Activated CD4-positive, alpha-beta T cell treated with anti-CD3 and anti-CD28 coated beads, Interleukin-2, amount 10 ng/mL, durations not matched to agents 7 days and 5 days (primary cell): ENCODE measurements at places on chromosomes 4 and X. TPM values are rescaled to one million over a fixed set of nuclear protein-coding genes. Genes with fewer than 3 reads are reported as not detected.

DNA sequence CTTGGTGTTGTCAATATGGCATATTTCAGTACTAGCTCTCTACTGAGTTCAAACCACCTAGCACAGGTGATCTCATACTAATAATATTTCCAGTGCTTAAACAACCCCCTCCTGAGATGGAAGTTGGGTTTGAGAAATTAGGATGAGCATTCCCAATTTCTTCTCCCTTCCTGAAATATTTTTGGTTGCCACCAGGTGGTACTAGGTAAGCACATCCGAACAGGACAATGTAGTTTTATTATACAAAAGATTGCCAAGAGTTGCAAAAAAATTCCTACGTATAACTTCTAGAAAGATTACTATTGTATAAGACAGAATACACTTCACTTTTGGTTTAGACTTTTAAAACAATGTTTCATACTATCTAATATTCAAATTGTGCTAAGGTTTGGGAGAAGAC lies 484.5 kb downstream of the PACRGL start:
- no peaks in the 10 kb centered on the region for H3K27me3 ChIP-seq
- no peak for DNase-seq
- H3K4me3 ChIP-seq, result no peak overlapping the region
- no peaks in the 10 kb centered on the region for H3K4me1 ChIP-seq
- no peaks in the 10 kb centered on the region for H3K36me3 ChIP-seq

- no peak overlapping the region for H3K27ac ChIP-seq
- no peak overlapping the region for H3K4me3 ChIP-seq
- DNase-seq, result no peak
- no peaks in the 10 kb centered on the region for H3K36me3 ChIP-seq
- peaks cover 16% of the 10 kb centered on the region for H3K27me3 ChIP-seq
Measured at GRCh38 chrX:100417681-100418080, 7.6 kb upstream of the PCDH19 start.

DNA sequence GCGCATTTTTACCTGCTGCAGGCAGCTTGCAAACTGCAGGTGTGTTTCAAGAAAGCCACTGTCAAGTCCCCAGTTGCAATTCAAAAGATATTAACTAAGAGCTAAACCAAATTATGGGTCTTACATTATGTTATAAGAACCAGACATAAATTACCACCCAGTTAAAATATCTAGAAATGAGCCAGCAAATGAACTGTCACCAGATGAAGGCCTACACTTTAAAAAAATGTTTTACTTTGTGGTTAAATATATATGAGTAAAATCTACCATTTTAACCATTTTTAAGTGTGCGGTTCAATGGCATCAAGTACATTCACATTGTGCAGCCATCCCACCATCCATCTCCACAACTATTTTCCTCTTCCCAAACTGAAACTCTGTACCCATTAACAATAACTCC lies 32.0 kb upstream of the TMEM131L start:
- no peak for DNase-seq
- peaks cover 4% of the 10 kb centered on the region for H3K36me3 ChIP-seq
- peaks cover 71% of the 10 kb centered on the region for H3K4me1 ChIP-seq

DNA sequence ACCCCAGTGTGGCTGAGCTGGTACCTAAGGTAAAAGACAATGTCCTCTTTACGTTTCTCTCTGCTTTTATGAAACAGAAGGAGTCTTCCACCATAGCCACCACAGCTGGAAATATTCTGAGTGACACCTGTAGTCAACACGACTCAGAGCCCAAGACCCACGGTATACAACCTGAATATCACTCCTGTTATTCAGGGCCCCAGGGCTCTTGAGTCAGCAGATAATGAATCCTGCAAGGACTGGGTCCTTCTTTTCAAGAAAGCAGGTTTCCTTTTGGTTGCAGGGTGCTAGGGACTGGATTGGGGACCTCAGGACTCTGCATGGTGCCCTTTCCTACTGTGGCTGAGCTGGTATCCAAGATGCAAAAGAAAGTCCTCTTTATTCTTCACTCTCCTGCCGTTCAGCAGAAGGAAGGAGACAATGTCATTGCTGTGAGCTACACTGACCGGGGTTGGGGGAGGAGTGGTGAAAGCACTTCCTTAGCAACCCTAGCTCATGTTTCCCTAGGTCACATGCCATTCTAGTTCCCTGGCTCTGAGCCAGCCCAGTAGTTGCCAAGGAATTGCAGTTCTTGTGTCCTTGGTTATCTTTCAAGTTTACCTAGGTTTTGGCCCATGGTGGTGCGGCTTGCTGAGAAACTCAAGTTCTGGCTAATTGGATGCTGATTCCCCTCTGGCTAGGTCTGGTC lies 23.7 kb upstream of the UNC5C start:
- no peaks in the 10 kb centered on the region for H3K36me3 ChIP-seq
- H3K27me3 ChIP-seq, result peaks cover 6% of the 10 kb centered on the region
- H3K27ac ChIP-seq, result no peak overlapping the region
- no peak overlapping the region for H3K4me3 ChIP-seq
- H3K4me1 ChIP-seq, result no peaks in the 10 kb centered on the region

GRCh38 chr4:72987741-72988729 lies 81.5 kb downstream of the COX18 start:
- H3K27me3 ChIP-seq, result peaks cover 9% of the 10 kb centered on the region
- H3K4me1 ChIP-seq, result no peaks in the 10 kb centered on the region
- DNase-seq, result no peak
- no peak overlapping the region for H3K27ac ChIP-seq

DNA sequence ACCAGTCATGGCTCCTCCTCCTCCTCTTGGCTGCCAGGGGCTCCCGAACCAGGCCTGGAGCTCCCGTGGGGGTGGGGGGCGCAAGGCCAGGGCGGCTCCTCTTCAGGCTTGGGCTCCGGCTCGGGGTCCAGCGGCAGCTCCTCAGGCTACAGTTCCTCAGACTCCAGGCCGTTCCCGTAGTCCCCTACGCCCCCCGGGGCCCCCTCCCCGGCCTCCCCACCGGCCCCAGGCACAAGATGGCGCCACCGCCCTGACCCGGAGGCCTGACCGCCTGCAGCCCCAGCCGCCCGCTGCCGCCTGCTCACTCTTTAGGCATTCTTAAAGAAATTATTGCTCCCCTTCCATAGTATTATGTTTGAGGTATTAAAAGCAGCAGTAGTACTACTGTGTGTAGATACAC lies 54.5 kb downstream of the TAF1 start:
- no peak overlapping the region for H3K4me3 ChIP-seq
- DNase-seq, result no peak

RTL5 gene
- total RNA-seq, result 0.07 TPM

TRIML2 gene
- total RNA-seq, result not detected

DNA sequence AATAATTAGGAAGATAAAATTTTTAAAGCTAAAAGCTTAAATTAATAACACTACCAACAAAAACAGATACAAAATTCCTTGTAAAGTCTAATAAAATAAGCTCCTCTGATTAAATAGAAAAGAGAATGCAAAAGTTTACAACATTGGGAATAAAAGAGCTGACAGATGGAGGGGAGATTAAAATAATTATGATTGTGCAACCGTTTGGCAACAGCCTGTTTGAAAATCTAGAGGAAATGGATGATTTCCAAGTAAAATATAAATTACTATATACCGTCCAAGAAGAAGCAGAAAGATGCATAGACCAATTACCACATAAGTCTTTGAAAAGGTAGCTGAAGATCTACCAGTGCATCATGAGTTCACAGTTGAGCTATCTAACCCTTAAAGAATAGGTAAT lies 46.4 kb upstream of the VBP1 start:
- no peak overlapping the region for H3K27ac ChIP-seq
- no peaks in the 10 kb centered on the region for H3K36me3 ChIP-seq
- H3K27me3 ChIP-seq, result no peaks in the 10 kb centered on the region
- DNase-seq, result no peak
- H3K4me1 ChIP-seq, result no peaks in the 10 kb centered on the region

GRCh38 chr4:158170691-158171561 lies 1.9 kb downstream of the GASK1B start:
- no peaks in the 10 kb centered on the region for H3K4me1 ChIP-seq
- no peaks in the 10 kb centered on the region for H3K36me3 ChIP-seq
- H3K27me3 ChIP-seq, result peaks cover 50% of the 10 kb centered on the region
- DNase-seq, result peak; percentile 12

DNA sequence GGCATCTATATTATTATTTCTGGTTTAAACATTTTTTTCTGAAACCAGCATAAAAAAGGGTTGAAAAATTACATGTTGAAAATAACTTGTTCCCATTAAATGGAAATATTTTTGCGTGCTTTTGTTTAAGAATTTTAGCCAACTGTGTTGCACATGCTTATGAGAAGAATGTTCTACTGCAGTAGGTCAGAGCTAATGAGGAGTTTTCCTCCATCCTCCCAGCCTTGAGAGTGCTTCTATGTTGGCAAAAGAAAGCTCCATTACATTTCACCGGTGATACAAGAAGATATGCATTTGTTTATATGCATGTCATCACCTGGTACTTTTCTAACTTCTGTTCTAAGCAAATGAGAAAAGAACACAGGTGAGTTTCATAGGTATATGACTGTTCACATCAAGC lies 13.6 kb upstream of the TDO2 start:
- H3K4me3 ChIP-seq, result no peak overlapping the region
- no peaks in the 10 kb centered on the region for H3K36me3 ChIP-seq
- DNase-seq, result no peak
- H3K27me3 ChIP-seq, result no peaks in the 10 kb centered on the region
- no peak overlapping the region for H3K27ac ChIP-seq
